ENCODE measurements at places on chromosomes 6 and 20. TPM values are rescaled to one million over a fixed set of nuclear protein-coding genes. Genes with fewer than 3 reads are reported as not detected.

The FAM209B gene
- polyA plus RNA-seq, result not detected

The FAM83B gene
- polyA plus RNA-seq, result not detected

The COL21A1 gene
- polyA plus RNA-seq, result 0.07 TPM

The ADGB gene
- not detected for polyA plus RNA-seq

The SUPT3H gene
- polyA plus RNA-seq, result 10.9 TPM

The EDN1 gene
- 1.3 TPM for polyA plus RNA-seq

The RAB32 gene
- 36.9 TPM for polyA plus RNA-seq

The NKX2-4 gene
- polyA plus RNA-seq, result not detected

The SEMG1 gene
- not detected for polyA plus RNA-seq

The GPX5 gene
- not detected for polyA plus RNA-seq

The ENPP5 gene
- not detected for polyA plus RNA-seq

The EPPIN gene
- not detected for polyA plus RNA-seq

The PSORS1C2 gene
- polyA plus RNA-seq, result not detected

The RNF39 gene
- not detected for polyA plus RNA-seq

The CSTF1 gene
- polyA plus RNA-seq, result 31.2 TPM

Data from SK-N-SH (cell line).